A549 (cell line): ENCODE measurements at places on chromosomes 6 and 20. TPM values are rescaled to one million over a fixed set of nuclear protein-coding genes. Genes with fewer than 3 reads are reported as not detected.

PLN gene
- polyA plus RNA-seq = not detected in 3 replicates

OR12D3 gene
- not detected in 3 replicates for polyA plus RNA-seq

GRIK2 gene
- 0.51 to 0.65 TPM (median 0.55 TPM) in 3 replicates for polyA plus RNA-seq

VSX1 gene
- polyA plus RNA-seq = 0.52 to 1.2 TPM (median 0.77 TPM) in 3 replicates

PRDM1 gene
- 2.5 to 3.0 TPM (median 2.6 TPM) in 3 replicates for polyA plus RNA-seq

NNAT gene
- polyA plus RNA-seq = not detected in 3 replicates

WFDC11 gene
- not detected in 3 replicates for polyA plus RNA-seq

DDRGK1 gene
- polyA plus RNA-seq = 104 to 123 TPM (median 120 TPM) in 3 replicates
